ENCODE measurements at places on chromosomes 16 and 17.

- no peak for DNase-seq
These were observed 20.1 kb downstream of the MPRIP start for GRCh38 chr17:17062356-17062755.

DNA sequence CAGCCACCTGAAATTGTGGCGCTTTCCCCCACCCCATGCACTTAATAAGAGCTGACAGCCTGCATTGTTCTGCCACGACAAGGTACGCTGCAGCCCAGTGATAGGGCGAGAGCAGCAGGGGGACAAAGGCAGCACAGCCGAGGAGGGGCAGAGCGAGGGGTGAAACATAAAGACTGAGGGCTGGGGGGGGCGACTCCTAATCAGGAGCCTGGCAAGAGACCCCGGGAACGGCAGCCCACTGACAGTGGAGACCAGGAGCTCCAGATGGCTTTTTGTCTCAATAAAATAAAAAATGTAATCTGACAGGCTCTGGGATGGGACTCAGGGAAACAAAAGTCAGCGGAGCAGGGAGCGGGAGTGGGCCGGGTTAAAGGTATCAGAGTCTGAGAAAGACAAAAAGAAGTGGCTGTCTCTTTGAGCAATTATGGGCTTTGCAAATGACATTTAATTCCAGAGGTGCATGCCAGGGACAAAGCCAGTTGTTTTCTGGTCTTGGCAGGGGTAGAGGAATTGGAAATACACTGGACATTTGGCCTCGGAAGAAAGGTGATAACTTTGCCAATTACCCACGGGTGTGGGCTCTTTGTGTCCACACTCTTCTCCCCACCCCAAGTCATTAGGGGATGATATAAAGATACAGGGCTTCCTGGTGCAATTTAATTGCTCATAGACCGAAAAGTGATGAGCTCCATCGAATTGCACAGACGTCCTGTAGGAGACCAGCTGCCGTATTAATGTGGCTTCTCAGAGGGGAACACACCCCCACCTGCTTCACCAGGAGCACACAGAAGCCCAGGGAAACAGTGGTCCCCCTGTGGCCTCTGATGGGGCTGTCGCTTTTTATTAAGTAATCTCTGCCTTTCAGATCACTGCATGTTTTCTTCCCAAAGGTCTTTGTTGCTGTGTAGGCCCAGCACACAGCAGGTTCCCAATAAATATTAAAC lies 17.6 kb upstream of the CCDC182 start:
- no peak for DNase-seq

DNA sequence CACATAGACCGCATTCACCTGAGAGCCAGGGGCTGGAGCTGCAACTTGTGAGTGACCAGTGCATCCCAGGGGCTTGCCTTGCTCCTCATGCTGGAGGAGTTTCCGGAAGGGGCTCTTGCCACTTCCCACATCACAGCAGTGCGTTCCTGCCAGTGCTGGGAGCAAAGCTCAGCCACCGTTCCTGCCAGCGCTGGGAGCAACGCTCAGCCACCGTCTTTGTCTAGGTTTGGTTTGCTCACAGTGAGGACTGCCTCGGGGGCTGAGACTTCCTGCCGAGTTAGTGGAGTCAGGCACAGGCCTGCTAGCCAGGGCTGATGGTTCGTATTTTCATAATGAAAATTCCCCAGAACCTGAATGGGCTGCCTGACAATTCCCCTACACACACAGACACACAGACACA lies 5.4 kb upstream of the CHRNE start:
- DNase-seq: no peak

DNA sequence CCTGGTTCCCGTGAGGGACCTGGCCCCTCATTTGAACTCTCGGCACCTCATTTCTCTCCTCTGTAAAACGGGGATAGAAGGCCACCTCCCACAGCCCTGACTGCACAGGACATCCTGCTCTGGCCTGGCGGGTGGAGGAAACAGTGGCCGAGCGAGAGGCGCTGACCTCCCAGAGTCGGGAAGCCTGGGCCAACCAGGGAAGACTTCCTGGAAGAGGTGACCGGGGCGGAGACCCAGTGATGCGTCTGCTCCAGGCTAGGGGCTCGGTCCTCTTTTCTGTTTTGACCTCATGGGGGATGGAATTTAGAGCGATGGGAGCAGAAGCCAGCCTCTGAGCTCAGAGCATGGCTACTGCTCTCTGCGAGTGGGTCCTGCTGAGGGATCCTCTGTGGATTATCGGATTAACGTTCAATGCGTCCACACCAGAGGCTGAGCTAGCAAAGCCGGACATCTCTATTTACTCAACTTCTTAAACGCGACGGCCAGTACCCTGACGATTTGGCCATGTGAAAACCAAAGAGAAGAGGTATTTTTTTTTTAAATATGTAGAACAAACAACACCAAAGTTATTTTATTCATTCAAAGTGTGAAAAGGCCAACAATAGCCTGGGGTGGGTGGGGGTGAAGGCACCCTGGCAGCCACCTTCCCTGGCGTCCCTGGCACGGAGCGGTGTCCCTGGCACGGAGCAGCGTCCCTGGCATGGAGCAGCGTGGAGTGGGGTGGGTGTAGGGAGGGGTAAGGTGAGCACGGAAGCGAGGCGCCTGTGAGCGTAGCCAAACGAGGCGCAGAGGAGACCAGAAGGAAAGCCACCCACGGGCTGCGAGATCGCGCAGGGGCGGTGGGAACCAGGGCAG lies 9.2 kb upstream of the MSLN start:
- DNase-seq: no peak

DNA sequence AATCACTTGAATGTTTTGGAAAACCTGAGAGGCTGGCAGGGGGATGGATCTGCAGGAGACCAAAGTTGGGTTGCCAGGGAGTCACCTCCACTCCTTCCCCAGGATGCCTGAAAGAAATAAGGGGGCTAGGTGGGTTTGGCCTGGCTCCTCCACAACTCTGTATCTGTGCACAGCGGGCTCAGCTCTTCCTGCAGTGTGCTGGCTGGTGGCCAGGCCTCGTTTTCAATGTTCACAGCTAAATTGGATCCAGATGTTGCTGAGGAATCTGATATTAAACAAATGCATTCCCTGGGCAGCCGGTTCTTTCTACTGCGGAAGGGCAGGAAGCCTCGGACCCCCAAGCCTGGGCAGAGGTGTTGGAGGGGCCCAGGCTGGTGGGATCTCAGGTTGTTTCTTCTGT lies 106.2 kb downstream of the N4BP1 start:
- no peak for DNase-seq

DNA sequence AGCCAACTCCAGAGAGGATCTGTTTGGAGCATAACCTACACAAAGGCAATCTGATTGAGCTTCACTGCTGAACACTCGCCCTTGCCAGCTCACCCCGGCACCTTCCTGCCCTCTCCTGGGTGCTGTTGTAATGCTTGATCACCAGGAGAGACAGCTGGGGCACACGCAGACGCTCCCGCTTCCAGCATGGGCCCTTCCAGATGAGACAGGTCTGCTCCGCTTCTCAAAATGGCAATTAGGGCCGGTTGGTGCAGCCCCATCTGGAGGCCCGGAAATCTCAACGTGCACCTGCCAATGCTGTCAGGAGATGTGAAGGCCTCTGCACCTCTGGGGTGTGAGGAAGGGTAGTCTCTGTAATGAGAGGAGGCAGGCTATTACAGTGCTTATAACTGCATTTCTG lies 206.1 kb downstream of the ABCC12 start:
- DNase-seq: no peak

GRCh38 chr17:61160204-61160603 lies 239.4 kb upstream of the TBX2 start:
- DNase-seq: no peak

- DNase-seq: no peak
These were observed 14.7 kb upstream of the SLX4 start for GRCh38 chr16:3625911-3626732.

GRCh38 chr16:87369796-87370719 lies 13.5 kb downstream of the FBXO31 start:
- DNase-seq: no peak

GRCh38 chr16:81817296-81817695 lies 38.2 kb downstream of the PLCG2 start:
- DNase-seq: no peak

DNA sequence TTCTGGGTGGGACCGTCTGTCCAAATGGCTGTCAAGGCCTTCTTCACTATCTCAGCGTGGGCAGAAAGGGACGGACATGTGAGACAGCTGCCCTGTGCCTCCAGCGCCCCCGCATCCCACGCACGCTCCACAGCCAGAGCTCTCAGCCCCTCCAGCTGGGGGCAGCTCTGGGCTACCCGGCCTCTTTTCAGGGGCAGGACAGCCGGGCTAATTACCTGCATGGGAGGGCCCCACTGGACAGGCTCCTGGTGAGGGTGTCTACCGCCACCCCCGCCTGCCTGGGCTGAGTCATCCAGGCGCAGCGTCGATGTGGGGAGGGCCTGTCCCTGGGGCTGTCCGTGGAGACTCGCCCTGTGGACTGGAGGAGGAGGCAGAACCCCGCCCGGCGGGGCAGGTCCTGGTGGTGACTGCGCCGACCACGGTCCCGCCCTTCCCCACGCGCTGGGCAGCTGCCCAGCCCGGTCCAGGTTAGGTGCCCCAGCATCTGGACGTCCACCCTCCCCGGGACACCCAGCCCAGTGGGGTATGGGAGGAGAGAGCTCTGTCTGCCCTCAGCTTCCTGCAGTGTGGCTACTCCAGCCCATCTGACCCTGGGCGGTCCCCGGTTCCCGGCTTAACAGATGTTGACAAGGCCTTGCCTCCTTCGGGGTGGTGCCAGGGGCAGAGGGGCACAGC lies 5.9 kb upstream of the METRNL start:
- no peak for DNase-seq

DNA sequence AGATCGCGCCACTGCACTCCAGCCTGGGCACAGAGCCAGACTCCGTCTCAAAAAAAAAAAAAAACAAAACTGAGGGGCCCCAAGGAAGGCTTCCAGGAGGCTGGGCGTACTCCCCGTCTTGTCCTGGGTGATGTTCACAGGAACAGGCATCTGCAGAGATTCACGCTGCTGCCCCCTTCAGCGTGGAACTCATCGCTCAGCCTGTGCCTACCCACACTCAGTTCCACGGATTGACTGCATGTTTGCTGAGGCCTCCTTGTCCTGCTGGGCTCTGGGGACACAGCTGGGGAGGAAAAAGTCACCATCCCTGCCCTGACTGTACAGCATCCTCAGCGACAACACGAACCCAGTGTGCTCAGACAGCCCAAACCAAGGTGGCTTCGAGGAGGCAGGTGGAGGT lies 12.9 kb upstream of the OSGIN1 start:
- no peak for DNase-seq

DNA sequence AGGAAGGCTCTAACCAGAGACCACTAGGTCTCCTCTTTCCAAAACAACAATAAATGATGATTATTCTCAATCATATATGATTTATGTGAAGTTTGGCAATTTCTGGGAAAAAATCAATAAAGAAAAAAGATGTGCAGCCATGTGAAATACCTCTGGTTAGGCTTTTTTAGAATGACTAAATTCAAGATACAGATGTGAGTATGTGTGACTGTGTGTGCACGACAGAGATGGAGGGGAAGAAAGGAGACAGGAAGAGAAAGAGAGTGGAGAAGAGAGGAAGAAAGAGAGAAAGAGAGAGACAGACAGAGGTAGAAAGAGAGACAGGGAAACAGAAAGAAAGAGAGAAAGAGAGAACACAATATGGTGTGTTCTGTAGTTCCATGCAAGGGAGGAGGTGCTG lies 558.6 kb upstream of the CDH5 start:
- no peak for DNase-seq

DNA sequence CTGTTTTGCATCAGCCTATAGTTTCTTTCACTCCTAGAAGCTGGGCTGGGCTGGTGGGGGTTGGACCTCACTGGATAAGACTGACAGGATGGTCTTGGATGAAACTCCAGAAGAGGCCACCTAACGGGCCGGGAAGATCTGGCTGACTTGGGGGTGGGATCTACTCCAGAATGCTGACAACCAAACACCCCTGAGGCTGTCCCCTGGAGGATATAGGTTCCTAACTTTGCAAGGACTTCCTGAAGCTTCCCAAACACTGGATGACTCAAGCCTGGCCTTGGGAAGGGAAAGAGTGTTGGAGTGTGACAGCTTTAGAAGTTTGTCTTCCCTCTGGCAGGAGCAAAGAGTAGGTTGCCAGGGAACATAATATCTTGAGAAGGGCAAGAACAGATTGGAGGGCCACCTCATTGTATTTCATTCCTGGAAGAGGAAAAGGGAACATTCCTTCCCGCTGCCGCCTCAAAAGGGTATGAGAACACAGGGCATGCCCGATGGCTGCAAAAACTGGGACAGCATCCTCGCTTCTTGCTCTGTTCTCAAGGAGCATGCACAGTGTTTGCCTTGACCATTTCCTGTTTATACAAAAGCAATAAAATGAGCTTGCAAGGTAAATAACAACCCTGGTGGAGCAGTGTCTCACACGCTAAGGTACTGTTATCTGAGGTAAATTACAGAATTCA lies 6.8 kb upstream of the CYB5B start:
- no peak for DNase-seq

- no peak for DNase-seq
These were observed 29.6 kb downstream of the SGSM2 start for GRCh38 chr17:2366747-2367494.

- DNase-seq: no peak
These were observed 15.0 kb downstream of the GLOD4 start for GRCh38 chr17:767076-767475.

Measured in stimulated activated CD4-positive, alpha-beta T cell treated with anti-CD3 and anti-CD28 coated beads, TNF-alpha, amount 100 ng/mL, for 4 hours (primary cell).